Activated CD4-positive, alpha-beta T cell treated with anti-CD3 and anti-CD28 coated beads for 24 hours (primary cell): ENCODE measurements at places on chromosomes 16 and 17.

GRCh38 chr17:54900457-54901229, at the start of gene TOM1L1:
Gene TOM1L1, plus strand, starts transcription at chr17:54900852. Its CDS starts 14 bp downstream, at chr17:54900866.
- DNase-seq: peak; percentile 15

DNA sequence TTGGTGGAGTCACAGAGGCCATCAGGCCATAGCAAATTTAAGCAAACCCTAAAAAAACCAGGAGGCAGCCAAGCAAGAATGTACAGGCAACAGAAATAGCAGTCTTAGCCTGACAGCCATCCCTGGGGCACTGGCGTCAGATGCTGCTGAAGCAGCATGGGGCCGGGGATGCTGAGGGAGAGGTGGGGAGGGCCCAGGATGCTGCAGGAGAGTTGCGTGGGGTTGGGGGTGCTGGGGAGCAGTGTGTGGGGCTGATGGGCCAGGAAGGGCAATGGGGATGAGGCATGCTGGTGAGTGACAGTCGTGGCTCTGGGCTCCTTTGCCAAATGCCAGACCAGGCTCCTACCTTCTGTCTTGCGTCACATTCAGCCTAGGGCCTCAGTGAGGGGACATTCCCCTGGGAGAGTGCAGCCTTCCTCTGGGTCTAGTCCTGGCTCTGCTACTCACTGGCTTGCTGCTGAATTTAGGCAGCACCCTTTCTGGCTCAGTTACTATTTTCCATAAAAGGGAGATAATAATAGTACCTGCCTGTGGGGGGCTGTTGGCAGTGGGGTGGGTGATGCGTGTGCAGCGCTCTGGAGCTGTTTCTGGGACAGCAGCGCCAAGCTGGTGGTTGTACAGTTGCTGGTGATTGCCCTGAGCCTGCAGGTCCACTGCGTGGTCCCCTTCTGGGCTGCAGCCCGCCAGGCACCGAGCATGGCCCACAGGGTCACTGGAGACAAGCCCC, 88.1 kb downstream of the AMFR start:
- DNase-seq: no peak

- no peak for DNase-seq
Observed at GRCh38 chr17:13485327-13485726, 116.4 kb downstream of the HS3ST3A1 start.

DNA sequence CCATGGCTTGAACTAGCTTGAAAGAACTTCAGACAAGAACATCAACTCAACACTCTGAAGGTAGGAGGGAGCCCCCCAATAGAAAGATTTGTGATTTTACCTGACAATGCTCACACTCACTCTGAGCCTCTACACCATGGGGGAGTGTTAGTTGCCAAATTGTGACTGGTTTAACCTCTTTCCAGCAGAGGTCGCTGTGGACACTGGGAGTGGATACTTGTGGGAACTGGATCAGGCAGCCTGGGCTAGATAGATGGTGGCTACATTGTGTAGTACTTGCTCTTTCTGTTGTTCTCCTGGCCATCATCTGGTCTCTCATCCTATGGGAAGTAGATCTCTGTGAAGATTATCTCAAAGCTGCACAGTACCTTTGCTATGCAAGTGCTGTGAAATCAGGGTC, 2.9 kb downstream of the SMPD3 start:
- DNase-seq: peak; percentile 18

GRCh38 chr17:45828582-45829133, 16.0 kb upstream of the SPPL2C start:
- DNase-seq: no peak

DNA sequence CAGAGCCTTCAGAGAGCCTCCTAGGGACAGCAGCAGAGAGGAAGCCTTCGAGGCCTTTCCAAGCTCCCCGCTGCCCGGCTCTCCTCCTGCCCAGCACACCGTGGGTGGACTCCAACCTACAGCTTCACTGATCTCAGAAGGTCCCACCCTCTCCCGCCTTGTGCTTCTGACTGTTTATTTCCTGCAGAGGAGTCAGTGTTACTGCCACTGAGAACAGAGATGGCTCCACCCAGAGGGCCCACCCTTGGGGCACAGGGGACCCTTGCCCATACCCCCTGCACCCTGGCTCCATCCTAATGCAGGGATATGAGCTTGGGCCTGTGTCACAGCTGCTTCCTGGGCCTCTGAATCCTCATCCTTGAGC, 52.8 kb upstream of the TOB1 start:
- DNase-seq: no peak

DNA sequence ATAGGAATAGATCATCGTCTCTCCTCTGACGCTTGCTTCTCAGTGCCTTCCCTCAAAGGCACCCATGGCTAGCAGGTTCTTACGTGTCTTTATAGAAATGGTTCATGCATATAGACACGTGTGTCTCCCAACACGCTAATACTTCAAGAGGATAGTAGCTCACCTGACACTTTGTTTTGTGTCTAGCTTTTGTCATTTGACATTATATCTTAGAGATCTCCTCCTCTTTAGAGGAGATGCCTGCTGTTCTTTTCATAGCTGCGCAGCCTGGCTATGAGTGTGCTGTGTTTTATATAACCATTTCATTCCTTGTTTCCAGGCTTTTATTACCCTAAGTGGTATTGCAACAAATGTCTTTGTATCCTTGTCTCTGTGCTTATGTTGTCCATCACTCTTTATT, 411.7 kb downstream of the CPPED1 start:
- no peak for DNase-seq

DNA sequence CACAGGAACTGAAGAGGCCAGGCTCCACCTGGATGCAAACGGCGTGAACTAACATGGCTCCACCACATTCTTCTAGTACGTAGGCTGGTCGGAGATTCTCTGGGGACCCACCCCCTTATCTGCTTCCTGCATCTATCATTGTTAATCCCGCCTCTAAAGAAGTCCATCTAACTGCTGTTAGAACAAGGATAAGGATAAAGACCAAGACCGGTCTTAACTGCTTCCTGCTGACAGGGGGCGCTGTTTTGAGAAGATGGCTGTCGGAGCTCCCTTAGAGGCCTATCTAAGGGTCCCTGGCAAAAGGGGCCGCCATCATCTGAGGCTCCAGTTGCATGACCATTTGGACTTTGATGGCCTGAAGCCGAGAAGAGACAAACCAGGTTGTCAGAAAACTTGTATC, 25.8 kb upstream of the TNFSF12 start:
- DNase-seq: peak; percentile 13

DNA sequence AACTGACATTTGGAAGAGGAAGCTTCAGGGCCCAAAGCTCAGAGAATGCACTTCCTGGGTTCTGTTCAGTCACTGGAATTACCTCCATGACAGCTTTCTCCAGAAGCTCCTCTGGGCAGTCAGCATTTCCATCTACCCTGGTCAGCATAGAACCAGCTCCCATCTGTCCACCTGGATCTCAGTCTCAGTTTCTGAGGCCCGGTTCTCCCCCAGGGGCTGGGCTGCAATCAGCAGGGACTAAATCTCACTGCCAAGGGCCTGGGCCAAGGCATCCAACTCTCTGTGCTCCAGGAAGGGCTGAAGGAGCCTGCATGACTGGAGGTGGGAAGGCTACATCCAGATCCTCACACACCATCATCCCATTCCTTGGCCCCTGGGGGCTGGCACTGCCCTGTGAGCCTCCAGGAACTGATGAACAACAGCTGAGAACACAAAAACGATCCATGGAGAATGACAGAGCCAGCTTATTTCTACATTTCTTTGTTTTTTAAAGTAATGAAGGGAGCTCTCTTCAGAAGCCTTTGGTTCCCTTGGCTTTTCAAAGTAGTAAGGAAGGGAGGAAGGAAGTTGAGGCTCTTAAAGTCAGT, 66.3 kb upstream of the MRTFB start:
- no peak for DNase-seq

GRCh38 chr16:17230932-17231581, 239.7 kb downstream of the XYLT1 start:
- no peak for DNase-seq

DNA sequence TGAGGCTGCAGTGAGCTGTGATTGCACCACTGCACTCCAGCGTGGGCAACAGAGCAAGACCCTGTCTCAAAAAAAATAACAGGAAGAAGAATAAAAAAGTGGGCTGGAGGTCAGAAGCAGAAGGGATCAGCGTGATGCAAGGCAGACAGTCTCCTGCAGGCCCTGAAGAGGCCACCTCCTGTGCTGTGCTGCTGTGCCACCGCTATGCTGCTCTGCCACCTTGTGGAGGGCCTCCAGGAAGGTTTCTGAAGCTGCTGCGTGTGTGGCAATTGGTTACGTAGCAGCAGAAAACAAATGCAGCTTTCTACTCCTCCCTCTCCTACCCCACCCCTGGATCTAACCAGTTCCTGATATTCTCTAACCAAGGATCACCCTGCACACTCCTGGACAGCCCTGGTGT, 815.5 kb downstream of the KCNJ18 start:
- no peak for DNase-seq

GRCh38 chr17:9571201-9571600, 4.4 kb downstream of the STX8 start:
- no peak for DNase-seq

DNA sequence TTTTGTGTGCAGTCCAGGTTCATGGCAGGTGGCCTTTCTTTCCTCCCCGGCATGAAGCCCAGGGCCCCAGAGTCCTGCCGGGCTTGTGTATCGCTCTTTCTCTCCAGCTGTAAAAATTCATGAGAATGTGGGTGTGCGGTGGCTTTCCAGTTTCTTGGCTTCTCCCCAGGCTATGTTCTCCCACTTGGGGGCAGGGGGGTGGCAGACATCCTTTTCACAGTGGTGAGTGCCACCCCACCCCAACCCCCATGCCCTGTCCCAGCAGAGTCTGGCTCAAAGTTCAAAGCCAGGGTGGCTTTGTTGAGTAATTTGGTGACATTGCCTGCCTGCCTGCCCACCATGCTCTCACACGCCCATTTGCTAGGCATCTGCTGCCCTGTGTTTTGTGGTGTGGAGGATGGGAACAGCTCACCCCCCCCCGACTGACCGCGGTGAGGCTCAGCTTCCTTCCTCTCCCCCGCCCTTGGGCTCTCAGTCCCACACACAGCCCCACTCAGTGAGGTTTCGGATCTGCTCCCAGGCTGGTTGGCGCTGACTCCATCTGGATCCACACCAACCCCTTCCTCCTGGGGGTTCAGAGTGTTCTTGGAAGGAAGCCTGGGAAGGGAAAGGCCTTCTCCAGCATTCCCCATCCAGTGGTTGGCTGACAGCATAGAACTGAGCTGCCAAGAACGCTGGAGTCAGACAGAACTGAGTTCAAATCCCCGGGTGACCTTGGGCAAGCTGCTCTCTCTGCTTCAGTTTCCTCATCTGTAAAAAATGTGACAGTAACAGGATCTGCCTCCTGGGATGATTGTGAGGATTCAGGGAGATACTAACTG, 36.0 kb downstream of the CHD9 start:
- DNase-seq: no peak

DNA sequence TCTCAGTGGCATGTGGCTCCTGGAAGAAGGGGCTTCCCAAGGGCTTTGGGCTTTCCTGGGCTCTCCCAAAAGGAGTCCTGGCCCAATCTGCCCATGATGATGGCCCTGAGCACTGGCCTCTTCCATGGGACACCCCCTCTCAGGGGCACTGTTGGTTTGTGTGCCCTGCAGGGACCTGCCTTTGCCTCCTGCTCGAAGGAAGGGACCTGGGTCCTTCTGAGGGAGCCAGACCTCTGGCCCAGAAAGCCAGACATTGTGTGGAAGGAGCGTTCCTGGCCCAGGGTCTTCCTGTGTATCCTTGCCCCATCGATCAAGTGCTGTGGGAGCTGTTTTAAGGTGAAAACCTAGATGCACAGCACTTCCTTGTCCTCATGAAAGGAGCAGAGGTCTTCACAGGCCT, 1689.3 kb downstream of the TP53TG3F start:
- DNase-seq: no peak

DNA sequence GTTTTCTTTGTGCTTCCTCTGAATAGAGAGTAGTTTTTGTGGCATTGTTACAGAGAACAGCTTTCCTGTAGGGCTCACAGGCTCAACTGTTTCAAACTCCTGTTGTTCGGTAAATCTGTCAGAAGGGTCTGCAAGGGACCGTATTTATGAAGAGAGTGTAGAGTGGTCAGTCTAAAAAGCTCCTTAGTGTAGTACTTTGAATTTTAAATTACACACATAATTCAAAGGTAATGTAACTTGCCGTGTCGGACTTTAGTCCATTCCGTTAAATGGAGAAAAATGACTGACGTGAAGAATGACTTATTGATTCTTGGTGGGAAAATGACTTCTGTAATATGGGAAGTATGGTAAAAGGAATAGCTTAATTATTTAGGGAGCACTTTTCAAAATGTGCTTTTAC, 190.9 kb downstream of the WWOX start:
- no peak for DNase-seq

GRCh38 chr17:17849147-17849820, 12.5 kb upstream of the SREBF1 start:
- peak; percentile 74 for DNase-seq

GRCh38 chr17:7745748-7746470, 28.4 kb downstream of the DNAH2 start:
- DNase-seq: no peak

GRCh38 chr17:78134899-78135385, 4.4 kb downstream of the TMC8 start:
- no peak for DNase-seq

DNA sequence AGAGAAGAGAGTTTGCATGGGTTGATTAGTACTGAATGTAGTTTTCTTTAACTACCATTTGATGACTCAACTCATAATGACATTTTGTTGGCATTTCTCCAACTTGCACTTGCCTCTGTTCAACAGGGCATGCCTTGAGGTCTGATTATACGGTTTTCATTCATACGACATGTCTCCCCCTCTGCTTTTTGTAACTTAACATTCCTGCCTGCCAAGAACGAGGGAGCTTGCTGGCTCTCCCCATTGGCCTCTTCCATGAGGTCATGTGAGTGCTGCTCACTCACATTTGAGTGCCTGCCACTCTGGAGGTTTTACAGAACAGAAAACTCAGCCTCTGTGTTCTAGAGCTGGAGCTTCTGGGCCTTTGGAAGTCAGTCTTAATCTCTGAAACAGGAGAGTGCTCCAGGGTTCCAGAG, 19.7 kb downstream of the MAP2K6 start:
- DNase-seq: no peak

DNA sequence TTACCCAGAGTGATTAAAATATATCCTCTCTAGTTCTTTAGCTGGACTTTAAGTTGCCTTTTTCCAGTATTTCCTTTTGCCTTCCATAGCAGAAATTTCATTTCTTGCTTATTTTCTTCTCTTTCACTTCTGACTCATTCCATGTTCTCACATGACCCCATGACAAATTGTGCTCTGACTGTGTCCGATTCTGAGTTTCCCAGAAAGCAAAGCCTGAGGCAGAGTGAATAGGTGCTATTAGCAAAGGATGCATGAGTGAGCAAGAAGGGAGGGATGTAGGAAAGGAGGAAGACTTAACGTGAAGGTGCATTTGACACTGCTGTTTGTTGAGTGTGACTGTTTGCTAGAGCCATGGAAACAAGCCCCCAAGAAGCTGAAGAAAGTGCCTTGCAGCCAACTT, 82.6 kb upstream of the CNTNAP4 start:
- no peak for DNase-seq

DNA sequence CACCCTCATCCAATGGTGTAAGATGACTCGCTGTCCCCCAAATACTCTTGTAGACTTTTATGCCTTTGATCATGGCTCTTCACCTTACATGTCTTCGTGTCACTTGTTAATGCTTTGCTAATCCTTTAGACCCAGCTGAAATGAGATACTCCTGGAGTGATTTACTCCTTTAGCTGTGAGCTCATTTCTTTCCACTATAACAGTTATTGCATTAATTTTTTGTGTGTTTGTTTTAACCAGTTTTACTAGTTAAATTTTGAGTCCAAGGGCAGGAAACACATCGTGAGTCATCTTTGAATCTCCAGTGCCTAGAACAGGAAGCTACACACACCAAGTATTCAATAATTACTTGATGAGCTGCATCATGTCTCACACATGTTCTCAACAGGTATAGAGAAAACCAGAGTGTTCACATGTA, 6.5 kb upstream of the CTCF start:
- peak; percentile 12 for DNase-seq
